ENCODE measurements at places on chromosomes 6 and 20. TPM values are rescaled to one million over a fixed set of nuclear protein-coding genes. Genes with fewer than 3 reads are reported as not detected.
A peak's percentile ranks its signal among the peaks of the same experiment; 100 is the strongest.

GRCh38 chr6:69018906-69019305, 383.8 kb downstream of the ADGRB3 start:
- H3K4me1 ChIP-seq: no peaks in the 10 kb centered on the region
- H3K36me3 ChIP-seq: no peaks in the 10 kb centered on the region
- no peak overlapping the region for H3K27ac ChIP-seq
- no peak overlapping the region for H3K4me3 ChIP-seq
- no peak for DNase-seq

DNA sequence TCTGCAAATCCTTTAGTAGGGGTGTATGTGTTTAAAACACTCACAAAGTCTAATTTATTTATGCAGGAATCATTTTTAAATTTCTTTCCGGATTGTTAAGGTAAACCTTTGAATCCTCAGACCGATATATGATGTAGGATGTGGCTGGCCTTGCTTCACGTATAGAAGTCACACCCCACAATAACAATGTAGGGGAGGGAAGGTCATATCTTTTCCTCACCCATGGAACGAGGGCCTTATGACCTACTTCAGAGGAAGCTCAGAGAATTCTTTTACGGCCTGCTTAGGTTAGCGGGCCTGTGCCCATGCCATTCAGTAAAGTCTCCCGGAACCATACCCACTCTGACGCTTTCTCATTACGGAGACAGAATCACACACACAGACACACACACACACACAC, 102.9 kb downstream of the MAP3K7 start:
- no peak for DNase-seq
- no peak overlapping the region for H3K27ac ChIP-seq
- H3K36me3 ChIP-seq: no peaks in the 10 kb centered on the region
- H3K4me1 ChIP-seq: peaks cover 3% of the 10 kb centered on the region
- H3K4me3 ChIP-seq: no peak overlapping the region

The C6orf58 gene
- total RNA-seq: not detected

DNA sequence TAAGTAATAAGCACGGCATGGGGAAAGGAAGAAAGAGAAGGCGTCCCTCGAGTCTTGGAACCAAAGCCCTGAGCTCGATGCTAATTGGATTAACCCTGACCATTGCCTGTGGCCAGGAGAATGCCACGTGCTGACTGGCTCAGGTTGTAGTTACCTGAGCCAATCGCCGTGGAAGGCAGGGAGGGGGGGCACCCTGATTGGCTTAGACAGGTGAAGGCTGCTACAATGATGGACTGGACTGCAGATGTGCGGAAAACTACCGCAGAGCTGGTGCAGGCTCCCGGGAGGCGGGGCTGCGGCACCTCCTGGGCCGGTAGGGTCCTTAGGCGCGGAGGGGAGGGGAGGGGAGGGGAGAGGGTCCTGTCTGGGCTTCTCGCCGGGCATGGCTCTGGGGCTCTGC, 121.3 kb downstream of the TFAP2C start:
- no peak overlapping the region for H3K4me3 ChIP-seq
- H3K27me3 ChIP-seq: no peaks in the 10 kb centered on the region
- H3K27ac ChIP-seq: no peak overlapping the region
- H3K4me1 ChIP-seq: peaks cover 3% of the 10 kb centered on the region

The MUC21 gene
- not detected for total RNA-seq

The TUBB2A gene
- total RNA-seq: not detected

The HLA-DOB gene
- 77.3 TPM for total RNA-seq

- no peaks in the 10 kb centered on the region for H3K27me3 ChIP-seq
- peaks cover 23% of the 10 kb centered on the region for H3K4me1 ChIP-seq
- DNase-seq: no peak
- H3K27ac ChIP-seq: peak overlapping the region; percentile 58
- H3K36me3 ChIP-seq: peaks cover 11% of the 10 kb centered on the region
Observed at GRCh38 chr6:32825966-32826365, 9.2 kb upstream of the HLA-DOB start.

GRCh38 chr6:128719786-128720185, 163.2 kb upstream of the LAMA2 start:
- H3K27me3 ChIP-seq: no peaks in the 10 kb centered on the region
- no peak overlapping the region for H3K27ac ChIP-seq
- no peak for DNase-seq

The TRIM15 gene
- not detected for total RNA-seq

The HLA-DMB gene
- total RNA-seq: 142 TPM

DNA sequence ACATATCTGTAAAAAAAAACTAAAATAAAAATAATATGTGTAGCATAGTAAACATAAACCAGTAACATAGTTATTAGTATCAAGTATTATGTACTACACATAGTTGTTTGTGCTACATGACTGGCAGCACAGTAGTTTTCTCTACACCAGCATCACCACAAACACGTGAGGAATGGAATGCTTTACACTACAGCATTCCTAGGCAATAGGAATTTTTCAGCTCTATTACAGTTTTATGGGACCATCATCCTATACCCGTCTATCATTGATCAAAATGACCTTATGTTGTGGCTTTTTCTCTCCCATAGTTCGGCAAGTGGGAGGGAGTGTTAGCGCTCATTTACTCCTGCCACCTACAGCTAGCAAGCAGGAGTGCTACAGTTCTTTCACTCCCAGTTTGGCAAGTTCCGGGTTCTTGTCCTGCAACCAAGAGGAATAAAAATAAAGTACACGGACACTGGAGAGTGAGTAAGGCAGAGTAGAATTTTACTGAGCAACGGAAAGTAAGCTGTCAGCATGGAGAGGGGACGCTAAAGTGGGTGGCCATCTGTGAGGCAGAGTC, 196.8 kb upstream of the HSF2 start:
- H3K27ac ChIP-seq: no peak overlapping the region
- no peaks in the 10 kb centered on the region for H3K36me3 ChIP-seq

The LY6G6F gene
- total RNA-seq: not detected

DNA sequence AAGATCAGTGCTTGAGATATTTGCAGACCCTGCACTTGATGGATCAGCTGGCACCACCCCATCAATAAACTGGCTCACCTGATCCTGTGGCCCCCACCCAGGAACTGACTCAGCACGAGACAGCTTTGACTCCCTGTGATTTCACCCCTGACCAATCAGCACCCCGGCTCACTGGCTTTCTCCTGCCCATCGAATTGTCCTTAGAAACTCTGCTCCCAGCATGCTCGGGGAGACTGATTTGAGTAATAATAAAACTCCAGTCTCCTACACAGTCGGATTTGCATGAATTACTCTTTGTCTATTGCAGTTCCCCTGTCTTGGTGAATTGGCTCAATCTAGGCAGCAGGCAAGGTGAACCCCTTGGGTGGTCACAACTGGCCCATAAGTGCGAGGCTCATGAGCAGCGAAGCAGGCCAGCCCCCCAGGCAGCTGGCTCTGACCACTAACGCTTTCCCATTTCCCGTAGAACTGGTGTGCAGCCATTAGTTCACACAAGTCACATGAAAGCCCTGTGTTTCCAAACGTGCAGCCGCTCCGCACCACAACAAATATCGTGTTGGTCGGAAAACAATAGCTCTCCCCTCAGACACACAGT, 79.6 kb downstream of the RSPH3 start:
- DNase-seq: no peak
- no peak overlapping the region for H3K4me3 ChIP-seq
- no peaks in the 10 kb centered on the region for H3K27me3 ChIP-seq
- H3K4me1 ChIP-seq: peaks cover 7% of the 10 kb centered on the region

GRCh38 chr6:167826230-167826895, 348 bp upstream of the AFDN start:
- peaks cover 13% of the 10 kb centered on the region for H3K4me1 ChIP-seq
- H3K27ac ChIP-seq: no peak overlapping the region
- H3K27me3 ChIP-seq: no peaks in the 10 kb centered on the region
- DNase-seq: peak; percentile 80
- H3K36me3 ChIP-seq: no peaks in the 10 kb centered on the region

The PLN gene
- not detected for total RNA-seq

The SAMD5 gene
- not detected for total RNA-seq

GRCh38 chr20:57079031-57080005, 187.1 kb downstream of the BMP7 start:
- no peaks in the 10 kb centered on the region for H3K36me3 ChIP-seq
- no peak overlapping the region for H3K4me3 ChIP-seq
- peaks cover 4% of the 10 kb centered on the region for H3K27me3 ChIP-seq

DNA sequence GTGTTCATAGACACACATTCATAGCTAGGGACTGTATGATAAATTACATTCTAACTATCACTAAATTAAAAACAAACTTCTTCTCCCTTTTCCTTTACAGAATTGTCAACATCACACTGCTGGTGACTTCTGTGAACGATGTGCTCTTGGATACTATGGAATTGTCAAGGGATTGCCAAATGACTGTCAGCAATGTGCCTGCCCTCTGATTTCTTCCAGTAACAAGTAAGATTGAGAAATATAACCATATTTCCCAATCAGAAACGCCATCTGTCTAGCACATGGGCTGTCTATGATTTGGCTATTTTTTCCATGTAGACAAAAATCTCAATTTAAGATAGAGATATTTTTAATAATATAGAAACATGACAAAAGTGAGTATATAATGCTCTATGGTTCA, 367.7 kb downstream of the ARHGAP18 start:
- no peak overlapping the region for H3K4me3 ChIP-seq
- no peak overlapping the region for H3K27ac ChIP-seq
- no peaks in the 10 kb centered on the region for H3K27me3 ChIP-seq
- no peaks in the 10 kb centered on the region for H3K36me3 ChIP-seq
- H3K4me1 ChIP-seq: no peaks in the 10 kb centered on the region

The MRPS26 gene
- total RNA-seq: 109 TPM

DNA sequence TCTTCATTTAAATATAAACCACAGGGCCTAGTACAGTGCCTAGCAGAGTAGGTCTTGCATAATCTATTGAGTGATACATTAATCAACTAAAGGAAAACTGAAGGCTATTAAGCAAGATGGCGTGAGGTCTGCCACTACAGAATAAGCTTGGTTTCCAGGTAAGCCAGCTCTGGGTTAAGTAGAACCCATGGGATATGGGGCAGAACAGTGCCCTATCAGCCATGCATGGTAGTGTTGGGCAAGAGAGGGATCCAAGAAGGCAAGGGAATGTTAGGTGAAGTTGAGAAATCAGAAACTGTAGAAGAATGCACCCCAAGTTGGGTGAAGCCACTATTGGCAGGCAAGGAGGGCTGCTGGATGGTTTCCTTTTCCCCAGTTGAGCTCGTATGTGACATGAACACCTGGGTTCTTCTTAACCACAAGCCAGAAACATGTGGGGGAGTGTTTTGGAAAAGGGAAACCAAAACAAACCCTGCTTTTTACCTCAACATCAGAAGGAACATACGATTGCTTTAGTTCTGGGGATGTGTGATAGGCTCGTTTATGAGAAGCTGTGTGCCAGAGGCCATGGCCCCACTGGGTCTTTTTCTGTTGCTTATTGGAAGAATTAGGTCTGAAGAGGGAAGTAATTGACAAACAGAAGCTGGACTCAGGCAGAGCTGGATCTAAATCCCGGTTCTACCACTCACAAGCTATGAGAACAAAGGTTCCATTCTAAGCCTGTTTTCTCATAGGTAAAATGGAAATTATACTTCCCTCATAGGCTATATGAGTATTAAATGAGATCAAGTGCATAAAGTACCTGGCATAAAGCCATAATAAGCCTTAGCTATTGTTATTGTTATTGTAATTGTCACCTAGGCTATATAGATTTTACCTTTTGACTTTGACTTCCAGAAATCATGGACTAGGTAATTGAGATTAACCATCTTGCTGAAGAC, 33.5 kb downstream of the NEDD9 start:
- DNase-seq: no peak
- H3K4me3 ChIP-seq: no peak overlapping the region
- no peaks in the 10 kb centered on the region for H3K27me3 ChIP-seq
- no peak overlapping the region for H3K27ac ChIP-seq

DNA sequence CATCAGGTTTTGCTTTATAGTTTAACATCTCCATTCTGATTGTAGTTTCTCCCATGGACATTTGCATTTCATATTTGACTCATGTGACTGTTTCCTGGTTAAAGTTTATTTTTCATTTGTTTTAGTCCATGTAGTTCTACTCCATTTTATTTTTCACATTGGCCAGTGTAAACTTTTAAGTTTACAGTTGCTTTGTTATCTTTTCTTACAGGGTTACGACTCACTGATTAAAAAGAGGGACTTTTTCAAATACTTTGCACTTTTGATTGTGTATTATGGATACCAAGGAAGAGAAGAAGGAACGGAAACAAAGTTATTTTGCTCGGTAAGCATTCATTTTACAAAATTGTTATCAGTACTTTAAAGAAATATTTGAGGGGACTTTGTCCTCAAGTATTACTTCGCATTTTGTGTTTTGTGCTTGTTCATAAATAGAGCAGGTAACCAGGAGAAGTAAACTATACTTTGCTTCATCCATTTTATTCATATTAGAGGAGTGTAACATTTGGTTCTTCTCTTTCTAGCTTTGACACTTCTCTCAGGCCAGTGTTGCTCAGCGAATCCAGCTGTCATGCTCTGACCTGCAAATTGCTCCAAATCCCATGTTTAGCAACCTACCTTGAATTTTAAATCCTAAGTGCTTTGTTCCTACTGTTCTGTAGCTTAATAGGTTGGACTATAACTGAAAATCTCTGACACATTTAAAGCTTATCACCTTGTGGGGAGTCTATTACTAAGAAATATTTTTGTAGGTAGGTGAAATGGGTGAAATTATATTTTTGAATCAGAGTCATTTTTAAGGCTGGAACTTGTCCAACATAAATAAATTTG, 24.5 kb downstream of the NCOA7 start:
- peaks cover 81% of the 10 kb centered on the region for H3K4me1 ChIP-seq
- H3K4me3 ChIP-seq: peak overlapping the region; percentile 21
- no peaks in the 10 kb centered on the region for H3K27me3 ChIP-seq
- peak overlapping the region; percentile 78 for H3K27ac ChIP-seq
- no peak for DNase-seq

The RBPJL gene
- not detected for total RNA-seq

DNA sequence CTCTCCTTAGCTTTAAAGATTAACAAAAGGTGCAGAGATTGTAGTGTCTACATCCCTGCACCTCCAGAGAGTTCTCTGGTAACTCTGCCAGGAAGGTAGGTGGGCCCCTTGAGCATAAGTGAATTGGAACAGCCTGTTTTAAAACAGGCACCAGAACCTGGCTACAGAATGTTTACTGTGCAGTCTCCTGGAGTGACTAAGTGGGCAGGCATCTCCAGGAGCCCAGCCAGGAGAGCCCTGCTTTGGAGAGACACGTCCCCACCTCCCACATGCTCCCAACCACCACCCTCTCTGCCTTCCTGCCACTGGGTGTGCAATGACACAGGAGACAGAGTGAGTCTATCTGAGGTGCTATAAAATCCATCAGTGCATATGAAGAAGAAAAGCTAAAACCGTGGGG, 110.3 kb upstream of the EYA4 start:
- no peak overlapping the region for H3K27ac ChIP-seq
- no peak for DNase-seq
- H3K4me3 ChIP-seq: no peak overlapping the region
- H3K36me3 ChIP-seq: no peaks in the 10 kb centered on the region
- H3K27me3 ChIP-seq: no peaks in the 10 kb centered on the region

Data from Karpas-422 (cell line).